Stimulated activated CD4-positive, alpha-beta T cell treated with anti-CD3 and anti-CD28 coated beads, Interleukin-15, amount 100 ng/mL, for 1 hour (primary cell): ENCODE measurements at places on chromosomes 5 and 9.

- DNase-seq = no peak
Measured at GRCh38 chr9:97560851-97561250, 59.4 kb downstream of the TMOD1 start.

- DNase-seq = no peak
Measured at GRCh38 chr5:146461319-146461718, 14.2 kb downstream of the TCERG1 start.

- no peak for DNase-seq
Measured at GRCh38 chr9:136204838-136205706, at the start of gene LHX3. TSS of gene LHX3 (minus strand) at chr9:136205128. CDS start at chr9:136205012, 116 bp downstream.

- no peak for DNase-seq
Measured at GRCh38 chr5:10550222-10550995, 13.5 kb upstream of the ANKRD33B start.

DNA sequence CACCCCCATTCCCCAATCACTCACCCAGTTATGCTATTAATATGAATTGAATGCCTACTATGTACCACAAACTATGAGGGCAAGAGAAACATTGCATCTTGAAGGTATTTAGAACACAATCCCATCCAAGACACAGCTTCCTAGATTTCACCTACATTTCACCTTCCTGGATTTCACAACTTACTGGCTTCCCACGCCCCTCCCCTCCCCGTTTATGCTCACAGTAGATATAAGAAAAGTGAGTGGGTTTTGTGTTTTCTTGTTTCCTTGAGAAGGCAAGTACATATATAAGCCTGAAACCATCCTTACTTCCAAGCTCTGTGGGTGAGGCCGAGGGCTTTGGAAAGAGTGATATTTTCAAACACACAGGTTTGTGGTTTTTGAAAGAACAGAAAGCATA is 465.0 kb downstream of the BNC2 start:
- no peak for DNase-seq

DNA sequence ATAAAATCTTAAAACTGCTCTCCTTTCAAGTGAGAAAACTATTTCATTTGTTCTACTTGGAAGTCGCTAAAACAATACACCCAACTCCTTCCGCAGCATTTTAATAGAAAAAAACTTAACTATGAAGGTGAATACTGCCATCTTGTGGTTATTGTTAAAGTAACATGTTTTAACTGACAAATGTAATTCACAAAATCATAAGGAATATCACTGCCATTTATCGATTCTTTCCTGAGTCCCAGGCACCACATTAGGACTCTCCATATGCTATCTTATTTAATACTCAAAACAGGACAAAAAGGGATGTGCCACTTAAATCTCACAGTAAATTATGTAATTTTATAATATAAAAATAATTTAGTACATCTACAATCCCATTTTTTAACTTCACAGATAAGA is 130.5 kb upstream of the ITGA1 start:
- DNase-seq = no peak

DNA sequence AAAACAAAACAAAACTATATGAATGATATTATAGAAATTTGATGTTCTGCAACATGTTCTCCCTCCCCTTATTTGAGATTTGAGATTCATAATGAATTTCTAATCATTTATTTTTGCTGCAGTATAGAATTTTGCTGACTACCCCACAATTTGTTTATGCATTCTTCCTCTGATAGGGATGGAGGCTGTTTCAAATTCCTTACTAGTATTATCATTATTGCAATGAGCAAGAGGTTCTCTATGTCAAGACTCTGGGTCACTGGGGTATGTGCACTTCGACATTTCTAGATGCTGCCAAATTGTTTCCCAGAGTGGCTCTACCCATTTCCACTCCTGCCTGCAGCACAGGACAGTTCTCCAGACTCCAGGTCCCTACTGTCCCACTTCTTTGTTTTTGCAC is 54.9 kb upstream of the DAB2IP start:
- DNase-seq = no peak
